ENCODE measurements at places on chromosomes 12 and 14.
A peak's percentile ranks its signal among the peaks of the same experiment; 100 is the strongest.

- DNase-seq = no peak
Measured at GRCh38 chr14:95544588-95544987, 9.7 kb downstream of the GLRX5 start.

DNA sequence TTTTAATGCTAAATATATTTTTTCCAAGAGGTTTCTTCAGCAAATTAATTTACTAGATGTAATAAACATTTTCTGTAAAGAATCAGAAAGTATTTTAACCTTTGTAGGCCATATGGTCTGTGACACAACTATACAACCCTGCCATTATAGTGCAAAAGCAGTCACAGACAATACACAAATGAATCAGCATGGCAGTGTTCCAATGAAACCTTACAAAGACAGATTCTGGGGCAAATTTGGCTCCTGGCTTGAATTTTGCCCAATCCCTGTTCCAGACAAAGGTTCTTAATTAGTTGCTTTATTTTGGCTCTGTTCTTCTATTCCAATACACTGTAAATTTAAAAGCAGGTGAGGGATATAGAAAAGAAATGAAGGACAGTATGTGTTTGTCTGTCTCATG is 352.5 kb downstream of the C12orf50 start:
- no peak for DNase-seq

- DNase-seq = no peak
Measured at GRCh38 chr12:50751948-50752721, 11.8 kb upstream of the ATF1 start.

DNA sequence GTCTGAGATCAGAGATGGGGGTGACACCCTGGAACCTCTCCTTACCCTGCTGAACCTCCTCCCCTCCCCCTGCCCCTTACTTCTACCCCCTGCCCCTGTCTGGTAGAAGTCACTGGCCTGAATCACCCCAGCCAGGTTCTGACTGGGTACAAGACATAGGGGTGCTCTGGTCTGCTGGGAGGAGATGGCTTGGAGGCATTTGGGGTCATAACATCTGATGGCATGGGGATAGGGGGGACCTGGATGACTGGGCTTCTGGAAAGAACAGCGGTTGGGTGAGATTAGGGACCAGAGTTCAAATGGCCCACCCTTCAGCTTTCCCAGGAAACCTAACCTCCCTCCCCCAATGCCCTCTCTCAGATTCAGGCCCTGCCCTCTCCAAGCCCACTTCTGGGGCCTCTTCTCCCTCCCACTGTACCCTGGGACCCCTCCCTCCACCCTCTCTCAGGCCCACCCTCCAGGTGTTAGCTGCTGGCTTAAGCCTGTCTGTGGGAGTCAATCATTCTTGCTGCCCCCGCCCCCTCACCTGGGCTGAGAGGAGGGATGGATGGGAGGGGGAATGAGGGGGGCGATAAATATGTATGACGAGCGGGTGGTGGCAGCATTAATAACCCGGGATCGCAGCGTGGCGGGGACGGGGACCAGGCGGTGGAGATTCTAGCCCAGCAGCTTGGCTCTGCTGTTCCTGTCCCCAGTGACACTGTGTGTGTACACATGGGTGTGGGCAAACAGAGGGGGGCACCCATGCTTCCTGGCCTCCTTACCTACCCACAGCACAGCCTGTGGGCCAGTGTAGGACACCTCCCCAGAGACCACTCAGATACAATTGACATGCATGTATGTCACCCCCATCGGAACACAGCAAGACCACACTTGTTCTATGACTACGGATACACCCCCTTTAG is 5.9 kb downstream of the NXPH4 start:
- no peak for DNase-seq

DNA sequence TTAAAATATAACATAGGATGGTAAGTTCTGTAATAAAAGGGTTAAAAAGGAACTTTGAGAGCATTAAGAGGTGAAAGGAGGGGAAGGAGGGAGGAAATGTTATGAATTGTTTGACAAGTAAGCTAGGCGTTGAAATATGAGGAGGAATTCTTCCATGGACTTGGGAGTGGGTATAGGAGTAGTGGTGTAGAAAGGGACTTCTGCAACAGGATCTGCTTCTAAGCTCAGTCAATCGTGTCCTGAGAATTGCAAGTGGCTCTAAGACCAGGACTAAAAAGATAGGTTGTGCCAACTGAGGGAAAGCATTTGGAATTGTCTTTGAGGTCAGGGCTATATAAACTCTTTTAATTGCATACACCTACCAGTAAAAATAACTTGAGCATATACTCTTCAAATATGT is 74.1 kb upstream of the SLC38A2 start:
- DNase-seq = no peak

DNA sequence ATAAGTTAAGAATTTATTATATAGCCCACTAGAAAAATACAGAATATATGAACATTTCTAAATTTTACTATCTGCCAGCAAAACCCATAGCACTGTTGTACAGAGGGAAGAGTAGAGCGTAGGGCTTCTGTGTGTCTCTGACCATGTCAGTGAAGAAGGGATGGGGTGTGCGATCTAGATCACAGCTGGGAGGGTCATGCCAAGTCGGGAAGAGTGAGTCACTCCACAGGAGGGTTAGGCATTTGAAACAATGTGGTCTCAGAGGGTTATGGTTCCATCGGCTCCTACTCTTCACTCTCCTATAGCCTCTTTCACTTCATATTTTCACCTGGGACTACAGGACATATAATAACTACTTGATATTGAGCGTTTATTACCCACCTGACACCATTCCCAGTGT is 185.1 kb upstream of the DDHD1 start:
- no peak for DNase-seq

DNA sequence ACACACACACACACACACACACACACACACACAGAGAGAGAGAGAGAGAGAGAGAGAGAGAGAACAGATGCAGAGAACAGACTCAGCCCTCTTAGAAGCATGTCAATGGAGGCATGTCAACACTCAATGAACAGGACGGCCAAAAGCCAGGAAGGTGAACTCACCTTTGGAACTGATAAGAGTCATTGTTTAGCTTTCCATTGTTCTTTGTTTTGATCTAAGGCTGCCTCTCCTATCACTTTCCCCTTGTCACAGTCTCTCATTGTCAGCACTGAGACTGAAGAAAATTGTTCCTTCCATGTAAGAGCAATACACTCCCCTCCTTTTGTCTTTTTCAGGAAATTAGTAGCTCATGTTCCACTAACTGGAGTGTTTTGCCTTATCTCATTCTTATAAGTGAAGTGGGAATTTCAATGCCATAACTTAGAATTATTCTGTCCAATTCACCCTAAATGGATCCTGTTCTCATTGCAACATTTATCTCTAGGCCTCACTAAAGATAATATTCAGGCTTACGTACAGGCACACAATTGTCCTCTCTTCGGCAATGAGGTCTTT is 218.0 kb downstream of the DUSP6 start:
- no peak for DNase-seq

DNA sequence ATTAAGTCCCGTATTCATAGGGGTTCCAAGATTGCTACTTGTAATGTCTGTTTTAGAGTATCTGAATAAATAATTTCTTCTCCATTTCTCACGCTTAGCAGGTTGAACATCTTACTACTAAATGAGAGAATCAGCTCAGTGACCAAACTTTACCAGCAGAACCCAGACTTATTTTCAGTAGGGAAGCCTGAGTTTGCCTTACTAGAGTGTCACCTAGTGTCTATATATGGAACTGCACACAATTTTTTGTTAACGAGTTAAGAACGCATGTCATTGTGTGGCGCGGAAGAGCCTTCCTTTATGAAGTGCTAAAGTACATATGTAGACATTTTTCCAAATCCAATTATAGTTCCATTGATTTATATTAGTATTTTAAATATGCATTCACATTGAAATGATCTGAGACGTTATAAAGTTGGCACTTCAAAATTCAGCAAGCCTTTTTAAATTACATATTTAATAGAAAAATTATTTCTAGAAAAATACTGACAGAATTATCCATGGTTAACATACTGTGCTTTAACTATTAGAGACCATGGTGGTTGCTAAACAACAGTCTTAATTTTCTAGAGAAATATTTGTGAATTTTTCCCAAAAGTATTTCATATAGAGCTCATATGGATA is 88.3 kb downstream of the RPS29 start:
- peak; percentile 17 for DNase-seq

DNA sequence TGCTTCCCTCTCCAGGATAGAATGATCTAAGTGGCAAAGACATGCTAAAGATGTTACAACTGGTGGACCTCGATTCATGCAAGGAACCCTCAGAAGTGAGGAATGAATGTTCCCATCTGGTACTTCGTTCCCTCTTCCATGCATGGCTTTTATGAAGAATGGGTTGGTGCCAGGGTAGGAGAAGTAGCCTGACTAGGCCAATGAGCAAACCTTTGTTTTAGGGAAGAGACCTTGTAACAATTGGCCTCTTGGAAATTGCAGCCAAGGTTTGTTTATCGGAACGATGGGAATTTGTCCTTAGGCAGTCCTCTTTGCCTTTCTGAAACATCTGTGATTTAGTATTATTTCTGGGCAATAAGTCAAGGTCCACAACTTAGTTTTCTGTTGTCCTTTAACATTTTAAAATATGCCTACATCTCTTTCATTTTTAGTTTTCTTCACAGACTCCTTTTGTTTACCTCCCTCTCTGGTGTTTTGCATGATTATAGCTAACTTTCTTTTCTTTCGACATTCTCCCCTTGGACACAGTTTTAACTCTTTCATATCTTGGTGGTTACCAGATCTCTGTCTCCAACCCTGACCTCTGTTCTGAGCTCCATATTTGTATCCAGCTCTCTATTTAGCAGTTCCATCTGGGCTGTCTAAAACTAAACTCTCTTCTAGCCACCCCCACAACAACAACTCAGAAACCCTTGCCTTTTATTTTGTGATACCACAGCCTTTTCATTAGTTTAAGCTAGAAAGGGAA is 70.0 kb downstream of the DIP2B start:
- DNase-seq = no peak

DNA sequence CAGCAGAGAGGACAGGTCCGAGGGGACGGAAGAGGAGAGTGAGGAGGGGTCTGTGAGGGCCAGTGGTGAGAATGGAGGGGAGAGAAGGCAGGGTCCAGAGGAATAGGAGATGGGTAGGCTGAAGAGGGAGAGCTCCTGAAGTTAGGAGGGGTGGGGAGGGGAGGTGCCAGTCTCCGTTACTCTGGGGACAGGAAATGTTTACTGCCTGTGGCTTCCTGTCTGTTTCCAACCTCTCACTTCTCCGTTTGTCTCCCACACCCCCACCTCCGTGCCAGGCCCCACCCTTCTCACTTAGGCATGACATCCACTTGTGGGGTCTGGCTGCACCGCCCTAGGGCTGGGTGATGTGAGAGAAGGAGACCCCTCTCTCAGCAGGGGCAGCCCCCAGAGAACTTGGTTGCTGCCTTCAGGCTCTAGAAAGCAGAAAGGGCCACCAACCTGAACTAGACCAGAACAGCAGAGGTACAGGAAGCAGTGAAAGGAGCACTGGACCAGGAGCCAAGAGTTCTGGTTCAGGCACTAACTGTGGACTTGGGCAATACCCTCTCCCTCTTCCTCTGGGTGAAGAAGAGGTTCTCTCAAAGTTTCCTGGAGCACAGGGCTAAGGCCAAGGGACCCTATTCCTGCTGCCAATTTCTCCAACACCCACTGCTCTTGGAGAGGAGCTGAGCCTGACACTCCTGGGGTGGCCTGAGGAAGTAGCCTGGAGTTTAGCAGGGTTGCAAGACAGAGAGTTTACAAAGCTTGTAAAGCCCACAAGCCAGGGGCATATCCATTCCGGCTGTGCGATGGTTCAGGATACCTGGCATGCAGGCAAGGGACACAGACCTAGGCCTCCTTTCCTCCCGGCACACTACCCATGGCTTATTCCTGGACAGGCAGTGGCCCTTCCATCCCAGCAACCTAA is 5.5 kb downstream of the ITGA5 start:
- DNase-seq = peak; percentile 65

DNA sequence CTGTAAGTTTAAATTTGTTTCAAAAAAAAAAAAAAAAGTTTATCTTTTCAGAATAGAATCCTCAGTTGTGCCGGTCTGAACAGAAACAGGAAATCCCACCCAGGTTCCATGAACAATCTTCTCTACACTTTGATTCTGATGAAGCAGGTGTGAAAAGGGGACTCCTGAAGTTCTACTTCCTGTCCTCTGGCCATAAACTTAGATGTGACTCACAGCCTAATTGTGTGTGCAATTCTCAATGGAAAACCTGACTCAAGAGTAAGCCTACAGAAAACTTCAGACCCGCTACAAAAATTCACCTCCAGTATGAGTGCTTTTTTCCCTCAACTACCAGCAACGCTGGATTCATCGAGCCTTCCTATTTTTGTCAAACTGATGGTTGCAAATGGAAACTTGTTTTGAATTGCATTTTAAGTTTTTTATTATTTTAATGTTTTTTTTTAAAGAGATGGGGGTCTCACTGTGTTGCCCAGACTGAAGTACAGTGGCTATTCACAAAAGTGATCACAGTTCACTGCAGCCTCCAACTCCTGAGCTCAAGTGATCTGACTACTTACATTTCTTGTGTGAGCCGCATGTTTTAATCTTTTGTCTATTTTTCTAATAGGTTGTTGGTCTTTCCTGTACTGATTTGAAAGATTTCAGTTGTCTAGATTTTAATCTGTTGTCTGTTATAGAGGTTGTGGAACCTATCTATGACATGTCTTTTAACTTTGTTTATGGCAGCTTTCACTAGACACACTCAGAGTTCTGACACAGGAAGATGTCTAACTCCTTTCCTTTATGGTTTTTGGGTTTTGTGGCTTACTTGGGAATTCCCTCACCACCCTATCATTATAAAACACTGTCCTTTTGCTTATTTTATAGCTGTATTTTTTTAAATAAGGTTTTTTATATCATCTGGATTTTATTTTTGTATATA is 37.6 kb downstream of the ATG14 start:
- DNase-seq = peak; percentile 23

- no peak for DNase-seq
Measured at GRCh38 chr12:24066865-24067264, 117.4 kb upstream of the SOX5 start.

- DNase-seq = no peak
Measured at GRCh38 chr12:45286621-45287020, 70.7 kb downstream of the ANO6 start.

DNA sequence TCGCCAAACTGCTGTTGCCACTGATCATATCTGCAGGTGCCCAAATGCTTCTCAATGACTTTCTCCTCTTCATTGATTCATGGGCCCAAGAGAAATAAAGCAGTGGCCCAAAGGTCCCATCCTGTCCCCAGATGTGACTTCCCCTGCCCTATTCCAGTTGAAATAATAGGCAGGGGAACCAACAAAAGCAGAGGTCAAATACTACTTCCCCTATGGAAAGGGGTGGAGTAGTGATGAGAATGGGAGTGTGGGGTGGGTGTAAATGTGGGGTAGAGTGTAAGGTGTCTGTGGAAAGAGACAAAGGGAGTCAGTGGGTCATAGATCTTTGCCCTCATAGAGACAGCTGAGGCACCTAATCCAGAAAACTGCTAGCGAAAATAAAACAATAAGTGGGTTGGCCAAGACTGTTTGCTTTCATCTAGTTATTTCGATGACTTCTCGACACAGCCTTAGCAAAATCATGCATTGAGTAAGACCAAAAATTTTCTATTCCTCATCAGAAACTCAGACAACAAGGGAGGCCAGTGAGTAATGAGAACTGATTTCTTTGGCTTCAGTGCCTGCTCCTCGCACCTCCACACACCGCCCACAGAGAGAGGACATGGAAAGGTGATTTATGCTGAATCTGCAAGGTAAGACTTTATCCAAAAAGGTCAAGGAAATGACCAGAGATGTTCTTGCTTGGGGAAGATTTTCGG is 10.9 kb upstream of the IL22 start:
- DNase-seq = no peak

- DNase-seq = no peak
Measured at GRCh38 chr12:125579916-125580315, 514.7 kb downstream of the AACS start.

- DNase-seq = no peak
Measured at GRCh38 chr12:60535363-60535762, 939.5 kb downstream of the SLC16A7 start.

- DNase-seq = no peak
Measured at GRCh38 chr12:49941556-49942511, 8.7 kb upstream of the AQP2 start.
